ENCODE measurements at places on chromosomes 16 and 17.

- no peak for DNase-seq
Observed at GRCh38 chr17:38912221-38912813, 13.1 kb upstream of the LASP1NB start.

DNA sequence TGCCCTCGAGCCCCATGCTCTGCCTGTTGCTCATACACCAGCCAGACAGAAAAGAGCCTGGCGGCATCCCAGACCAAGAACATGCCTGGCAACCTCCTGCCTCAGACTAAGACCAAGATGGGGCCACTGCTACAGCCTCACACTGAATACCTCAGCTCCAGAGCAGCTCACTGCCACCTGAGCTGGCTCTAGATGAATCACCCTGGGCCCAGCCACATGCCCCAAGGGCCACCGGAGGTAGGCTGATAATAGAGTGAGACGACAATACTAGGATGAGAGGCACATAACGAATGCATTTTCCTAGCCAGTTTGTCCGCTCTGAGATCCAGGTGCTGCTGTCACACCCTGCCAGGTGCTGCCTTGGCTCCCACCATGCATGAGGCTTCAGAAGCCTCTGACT, 13.0 kb downstream of the PIP4K2B start:
- DNase-seq = no peak

- DNase-seq = no peak
Observed at GRCh38 chr17:77354420-77354669, 213.6 kb downstream of the SEC14L1 start.

DNA sequence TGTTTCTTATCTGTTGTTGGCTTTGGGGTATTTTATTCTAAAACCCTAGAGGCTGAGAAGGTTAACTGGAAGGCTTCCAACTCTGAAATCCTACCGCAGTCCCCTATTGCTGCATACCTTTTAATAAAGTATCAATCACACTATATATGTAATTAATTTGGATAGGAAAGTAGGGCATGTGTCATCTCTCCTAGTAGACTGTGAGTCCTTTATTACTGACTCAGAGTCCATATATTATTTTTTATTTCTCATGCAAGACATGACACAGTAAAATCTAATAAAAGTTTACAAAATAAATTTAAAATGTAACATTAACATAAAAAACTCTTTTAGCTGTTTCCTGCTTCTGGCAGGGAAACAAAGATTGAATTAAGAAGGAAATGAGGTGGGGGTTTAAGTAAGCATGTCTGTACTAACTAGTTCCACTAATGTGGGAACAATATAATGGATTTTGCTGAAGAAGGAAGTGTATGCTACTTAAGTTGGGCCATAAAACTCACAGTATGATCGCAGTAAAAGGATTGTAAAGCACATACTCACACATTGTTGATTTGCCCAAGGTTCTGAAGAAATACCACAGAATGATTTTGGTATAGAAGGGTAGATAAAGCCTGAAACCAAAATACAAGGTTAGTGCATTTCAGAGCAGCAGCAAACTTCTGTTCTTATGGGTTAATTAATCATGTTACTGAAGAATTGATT, 97.6 kb upstream of the HLF start:
- no peak for DNase-seq

GRCh38 chr17:79423811-79424465, 186.9 kb downstream of the RBFOX3 start:
- no peak for DNase-seq

DNA sequence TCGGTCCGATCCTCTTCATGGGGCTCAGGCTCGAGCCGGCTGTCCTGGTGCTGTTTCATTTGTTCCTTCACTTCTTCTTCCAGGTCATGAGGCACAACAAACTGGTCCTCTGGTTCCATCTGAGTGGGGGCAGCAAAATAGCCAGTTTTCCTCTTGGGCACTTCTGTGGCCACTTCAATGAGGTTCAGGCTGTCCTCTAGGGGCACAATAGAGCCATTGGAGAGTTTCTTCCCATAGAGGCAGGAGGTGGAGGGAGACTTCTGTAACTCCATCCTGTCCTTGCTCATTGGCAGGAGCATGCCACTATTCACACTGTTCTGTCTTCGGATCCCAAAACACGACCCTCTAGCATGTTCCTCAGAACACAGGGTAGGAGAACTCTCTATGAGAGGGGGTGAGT, 22.9 kb downstream of the MARVELD3 start:
- DNase-seq = no peak

GRCh38 chr17:47945529-47946508, 4.4 kb downstream of the PNPO start:
- DNase-seq = no peak

DNA sequence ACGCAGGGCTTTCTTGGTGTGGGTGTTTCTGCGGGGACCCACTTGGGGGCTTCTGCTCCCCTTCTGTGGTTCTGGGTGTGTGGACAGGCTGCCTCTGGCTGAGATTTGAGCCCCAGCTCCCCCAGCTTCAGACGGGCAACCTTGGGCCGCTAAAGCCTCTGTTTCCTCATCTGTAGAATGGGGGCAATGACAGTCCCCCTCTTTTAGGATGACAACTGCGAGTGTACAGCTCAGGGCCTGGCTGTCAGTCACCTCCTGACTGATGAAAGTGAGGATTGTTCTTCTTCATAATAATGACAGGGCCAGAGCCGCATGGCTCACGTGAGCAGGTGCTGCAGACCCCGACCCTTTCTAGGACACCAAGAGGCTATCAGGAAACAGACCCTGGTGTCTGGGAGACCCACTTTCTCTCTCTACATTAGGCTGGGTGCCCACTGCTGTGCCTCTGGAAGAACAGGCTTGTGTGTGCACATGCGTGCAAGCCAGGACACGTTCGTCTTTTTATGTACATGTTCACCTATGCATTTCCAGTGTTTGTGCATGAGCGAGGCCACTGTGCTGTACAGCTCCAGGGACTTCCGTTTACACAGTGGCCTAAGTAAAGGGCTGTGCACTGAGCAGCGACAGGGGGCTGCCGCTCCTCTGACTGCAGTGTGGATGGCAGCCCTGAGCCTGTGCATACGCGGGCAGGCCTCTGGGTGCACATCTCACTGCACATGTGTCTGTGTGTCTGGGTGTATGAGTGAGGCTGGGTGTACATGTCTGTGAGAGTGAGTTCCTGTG, 4.6 kb downstream of the SPNS3 start:
- DNase-seq = no peak

DNA sequence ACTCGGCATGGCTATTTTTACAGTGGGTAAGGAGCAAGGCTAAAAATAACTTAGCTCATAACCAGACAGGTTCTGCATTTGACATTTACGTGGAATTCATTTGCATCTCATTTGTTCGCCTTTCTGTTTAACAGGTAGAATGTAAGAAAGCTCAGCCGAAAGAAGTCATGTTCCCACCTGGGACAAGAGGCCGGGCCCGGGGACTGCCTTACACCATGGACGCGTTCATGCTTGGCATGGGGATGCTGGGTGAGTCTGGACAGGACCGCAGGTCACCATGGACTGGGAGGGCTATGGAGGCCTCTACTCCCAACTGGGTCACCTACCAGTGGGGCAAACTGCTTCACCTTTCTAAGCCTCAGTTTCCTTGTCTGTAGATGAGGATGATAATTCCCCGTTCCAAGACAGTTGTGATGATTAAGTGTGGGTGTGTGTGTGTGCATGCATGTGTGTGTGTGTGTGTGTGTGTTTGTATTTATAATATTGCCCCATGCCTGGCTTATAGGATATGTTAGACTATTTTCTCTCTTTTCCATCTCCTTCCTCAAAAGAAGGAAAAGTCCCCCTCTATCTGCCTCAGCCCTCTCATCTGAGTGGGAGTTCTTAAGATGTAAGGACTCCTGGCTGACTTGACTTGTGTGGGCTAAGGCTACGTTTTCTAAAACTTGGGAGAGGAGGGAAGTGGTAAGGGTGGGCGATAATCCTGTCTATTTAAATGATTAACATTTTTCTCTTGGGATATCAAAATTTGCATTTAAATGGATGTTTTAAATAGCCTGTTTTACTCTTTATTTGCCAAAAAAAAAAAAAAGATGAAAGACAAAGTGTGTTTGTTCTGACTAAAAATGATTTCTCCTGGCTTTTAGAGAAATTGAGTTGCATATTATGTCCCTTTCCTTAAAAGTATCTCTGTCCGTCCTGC, 129.0 kb downstream of the CCDC182 start:
- DNase-seq = no peak

- DNase-seq = no peak
Observed at GRCh38 chr17:60751884-60752283, 74.2 kb downstream of the BCAS3 start.

DNA sequence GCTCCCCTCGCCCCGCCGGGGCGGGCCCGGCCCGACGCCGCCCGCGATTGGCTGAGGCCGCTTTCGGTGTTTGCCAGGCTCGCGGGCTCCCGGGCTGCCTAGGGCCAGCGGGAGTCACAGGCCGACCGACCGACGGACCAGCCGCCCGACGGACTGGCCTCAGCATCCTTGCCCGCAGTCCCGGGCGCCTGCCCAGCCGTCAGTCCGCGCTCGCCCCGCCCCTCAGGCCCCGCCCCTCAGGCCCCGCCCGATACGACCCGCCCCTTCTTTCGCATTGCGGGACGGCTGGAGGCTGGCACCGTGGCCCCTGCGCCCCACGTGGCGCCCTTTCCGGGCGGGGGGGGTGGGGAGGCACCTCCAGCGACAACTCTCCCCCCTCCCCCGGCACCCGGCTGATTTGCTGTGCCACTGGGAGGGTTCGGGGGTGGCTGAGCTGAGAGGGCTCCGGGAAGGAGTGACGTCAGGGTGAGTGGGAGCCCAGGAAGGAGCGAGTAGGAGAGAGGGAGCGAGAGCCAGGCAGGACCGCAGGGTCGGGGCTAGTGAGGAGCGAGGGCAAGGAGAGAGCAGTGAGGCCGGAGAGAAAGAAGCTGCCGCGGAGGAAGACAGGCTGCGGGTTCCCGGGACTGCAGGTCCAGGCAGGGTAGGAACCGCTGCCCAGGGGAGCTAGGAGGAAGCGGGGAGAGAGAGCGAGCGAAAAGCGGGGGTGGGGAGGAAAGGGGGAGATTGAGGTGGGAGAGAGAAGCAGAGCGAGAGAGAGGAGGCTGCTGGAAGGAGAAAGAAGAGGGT, at the start of gene ASPHD1:
Gene ASPHD1 (plus strand): TSS at position 387 of the 786 bp plus-strand sequence. CDS start 484 bp downstream, outside the sequence.
- DNase-seq = peak; percentile 81

- no peak for DNase-seq
Observed at GRCh38 chr16:73304008-73304774, 256.3 kb upstream of the ZFHX3 start.

DNA sequence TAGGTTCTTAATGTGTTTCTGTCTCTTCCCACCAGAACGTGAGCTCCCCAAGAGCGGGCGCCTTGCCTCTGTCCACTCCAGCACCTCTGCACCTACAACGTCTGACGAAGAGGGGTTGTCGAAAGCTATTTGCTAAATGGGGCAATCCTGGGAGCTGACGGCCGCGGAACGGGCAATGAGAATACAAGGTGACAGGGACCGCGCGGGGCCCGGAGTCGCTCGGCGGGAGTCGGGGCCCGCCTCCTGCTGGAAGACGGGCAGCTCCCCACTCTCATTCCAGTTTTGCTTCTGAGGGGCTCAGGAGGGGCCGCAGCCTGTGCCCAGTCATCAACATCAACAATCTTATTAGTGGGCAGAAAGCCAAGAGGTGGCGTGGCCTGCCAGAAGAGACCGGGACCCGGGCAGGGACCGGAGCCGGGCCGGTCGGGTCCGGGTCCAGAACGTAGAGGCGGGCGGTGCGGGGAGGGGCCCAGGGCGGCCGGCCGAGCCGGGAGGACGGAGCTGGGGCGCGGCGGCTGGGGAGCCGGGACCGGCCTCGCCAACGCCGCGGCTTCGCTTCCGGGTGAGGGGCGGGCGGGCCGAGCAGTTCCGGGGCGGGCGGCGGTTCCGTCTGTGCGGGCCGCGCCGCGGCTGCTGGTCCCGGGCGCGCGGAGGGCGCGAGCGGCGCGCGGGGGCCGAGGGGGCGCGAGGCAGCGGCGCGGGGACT, at the start of gene MOSMO:
Gene MOSMO (plus strand): TSS at position 603 of the 706 bp plus-strand sequence. CDS start 191 bp downstream, outside the sequence.
- peak; percentile 76 for DNase-seq

GRCh38 chr17:64781014-64781756, 119.1 kb upstream of the SMURF2 start:
- peak; percentile 47 for DNase-seq

DNA sequence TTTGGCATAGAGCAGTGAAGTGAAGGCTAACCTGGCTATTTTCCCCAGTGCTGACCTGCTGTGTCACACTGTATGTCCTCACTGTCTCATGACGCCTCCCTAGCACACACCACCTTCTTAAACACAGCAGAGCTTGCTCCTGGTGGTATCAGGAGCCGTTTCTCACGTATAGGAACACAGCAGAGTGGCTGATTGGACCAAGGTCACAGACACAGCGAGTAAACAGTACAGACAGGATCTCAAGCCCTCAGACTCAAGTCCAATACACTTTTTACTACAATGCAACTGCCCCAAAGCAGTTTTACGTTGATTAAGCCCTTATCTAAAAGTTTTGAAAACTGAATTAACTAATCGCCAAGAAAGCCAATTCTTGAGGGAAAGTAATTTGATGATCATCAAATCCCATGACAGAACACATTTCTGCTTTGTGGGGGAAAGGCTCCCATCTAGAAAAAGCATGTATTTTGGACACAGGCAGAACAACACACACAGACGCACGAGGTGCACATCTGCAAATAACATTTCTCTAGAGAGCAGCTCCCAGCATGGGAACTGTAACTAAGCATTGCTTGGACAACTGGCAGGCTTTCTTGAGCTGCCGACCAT, 15.2 kb downstream of the ARHGAP17 start:
- no peak for DNase-seq

DNA sequence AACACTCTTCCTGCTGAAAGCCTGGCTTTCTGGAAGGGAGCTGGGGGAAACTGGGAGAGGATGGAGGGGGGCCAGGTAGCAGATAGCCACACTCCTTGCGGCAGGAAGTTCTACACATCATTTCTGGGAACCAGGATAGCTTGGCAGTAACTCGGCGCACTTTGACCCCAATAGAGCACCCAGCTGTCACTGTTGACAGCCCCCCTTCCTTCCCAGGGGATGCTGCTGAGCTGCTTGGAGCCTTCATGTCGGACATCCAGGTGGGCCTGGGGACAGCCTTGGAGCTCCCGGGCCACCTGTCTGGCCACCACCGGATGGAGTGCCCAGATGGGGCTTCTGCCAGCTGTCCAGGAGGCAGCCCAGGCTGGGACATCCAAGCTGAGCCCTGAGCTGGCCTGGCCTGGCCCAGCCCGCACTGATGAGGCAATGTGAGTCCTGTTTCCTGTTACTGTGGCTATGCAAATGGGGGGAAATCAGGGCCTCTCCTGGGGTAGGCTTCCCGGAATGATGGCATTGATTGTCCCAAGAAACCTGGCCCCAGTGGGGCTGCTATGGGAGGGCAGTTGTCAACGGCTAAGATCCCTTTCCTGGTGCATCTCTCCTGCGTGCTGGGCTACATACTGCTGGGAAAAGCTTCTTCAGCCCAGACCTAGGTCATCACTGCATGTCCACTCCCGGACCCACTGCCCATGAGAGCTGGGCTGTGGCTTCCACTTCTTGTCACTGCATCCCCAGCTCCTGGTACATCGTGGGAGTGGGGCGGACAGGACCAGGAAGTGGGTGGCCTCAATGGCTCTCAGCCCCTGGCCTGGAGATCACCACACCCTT, 50.0 kb downstream of the SOCS1 start:
- DNase-seq = no peak

Data from stimulated activated CD4-positive, alpha-beta T cell treated with anti-CD3 and anti-CD28 coated beads, Interleukin-4, amount 100 ng/mL, for 1 hour (primary cell).